ENCODE measurements at places on chromosomes 7 and 10.
A peak's percentile ranks its signal among the peaks of the same experiment; 100 is the strongest.

DNA sequence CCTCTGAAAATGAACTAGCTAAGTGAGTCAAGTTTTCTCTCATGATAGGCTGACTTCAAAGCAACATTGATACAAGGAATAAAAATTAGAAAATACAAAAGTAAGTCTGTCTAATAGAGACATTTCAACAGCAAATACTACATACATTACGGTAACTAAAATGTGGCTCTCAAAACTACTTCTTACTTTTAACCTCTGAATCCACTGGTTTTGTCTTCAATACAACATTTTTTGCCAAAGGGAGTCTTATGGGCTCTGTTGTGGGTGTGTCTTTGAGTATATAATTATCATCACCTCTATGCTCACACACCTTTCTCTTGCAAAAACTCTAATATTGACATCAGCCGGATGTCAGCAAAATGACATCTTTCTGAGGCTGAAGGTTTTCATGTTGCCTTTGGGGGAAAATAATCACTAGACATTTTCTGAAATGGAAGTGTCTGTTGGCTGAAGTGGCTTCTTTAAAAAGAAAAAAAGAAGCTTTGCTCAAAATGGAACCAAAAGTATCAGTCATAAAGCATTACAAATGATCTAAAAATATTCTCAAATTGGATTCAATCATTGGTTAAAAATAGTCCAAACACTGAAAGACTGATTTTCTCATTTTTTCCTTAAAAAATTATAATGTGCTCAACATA is 41.8 kb upstream of the FAM133B start:
- DNase-seq: no peak

DNA sequence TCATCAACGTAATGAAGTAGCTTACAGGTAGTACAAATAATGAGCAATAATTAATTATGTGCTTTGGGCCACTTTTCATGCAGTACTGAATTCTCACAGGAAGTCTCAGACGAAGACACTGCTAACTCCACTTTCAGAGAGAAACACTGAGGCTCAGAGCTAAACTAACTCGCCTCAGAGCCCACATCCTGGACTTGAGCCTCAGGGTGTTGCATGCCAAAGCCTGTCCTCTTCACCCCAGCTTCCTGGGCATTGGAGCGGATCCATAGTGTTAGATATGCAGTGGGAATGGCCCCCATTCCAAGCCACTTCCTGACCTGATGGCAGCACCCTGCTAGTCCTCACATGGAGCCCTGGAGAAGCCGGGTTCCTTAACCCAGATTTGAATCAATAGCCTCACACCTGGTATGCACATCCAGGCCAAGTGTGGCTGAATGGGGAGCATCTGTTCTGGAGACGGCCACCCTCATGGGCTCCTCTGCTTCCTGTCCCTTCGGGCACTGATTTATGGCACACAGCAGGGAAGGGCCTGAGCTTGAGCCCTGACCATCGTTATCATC is 265.1 kb upstream of the ZNF32 start:
- DNase-seq: no peak

GRCh38 chr7:85172530-85172941 is 14.3 kb downstream of the SEMA3D start:
- DNase-seq: peak; percentile 96

DNA sequence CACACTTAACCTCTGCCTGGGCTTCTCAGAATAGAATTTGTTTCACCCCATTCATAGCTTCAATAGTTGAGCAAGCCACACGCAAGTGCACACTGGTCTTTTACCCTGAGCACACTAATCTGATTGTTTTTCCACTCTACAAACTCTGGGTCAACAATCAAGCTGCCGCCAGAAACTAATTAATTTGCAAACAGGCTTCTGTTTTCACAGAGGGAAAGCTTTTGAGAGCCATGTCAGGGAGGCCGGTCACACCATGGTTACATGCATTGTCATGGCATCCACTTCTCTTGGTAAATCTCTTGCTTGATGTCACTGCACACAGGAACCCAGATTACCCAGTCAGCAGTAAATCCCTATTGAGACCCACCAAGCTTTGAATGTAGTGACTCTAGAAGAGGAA is 154.2 kb downstream of the SEMA3A start:
- no peak for DNase-seq
